Stimulated activated CD8-positive, alpha-beta memory T cell treated with anti-CD3 and anti-CD28 coated beads, Interleukin-15, amount 100 ng/mL, for 48 hours (primary cell): ENCODE measurements at places on chromosomes 11 and 22.
A peak's percentile ranks its signal among the peaks of the same experiment; 100 is the strongest.

DNA sequence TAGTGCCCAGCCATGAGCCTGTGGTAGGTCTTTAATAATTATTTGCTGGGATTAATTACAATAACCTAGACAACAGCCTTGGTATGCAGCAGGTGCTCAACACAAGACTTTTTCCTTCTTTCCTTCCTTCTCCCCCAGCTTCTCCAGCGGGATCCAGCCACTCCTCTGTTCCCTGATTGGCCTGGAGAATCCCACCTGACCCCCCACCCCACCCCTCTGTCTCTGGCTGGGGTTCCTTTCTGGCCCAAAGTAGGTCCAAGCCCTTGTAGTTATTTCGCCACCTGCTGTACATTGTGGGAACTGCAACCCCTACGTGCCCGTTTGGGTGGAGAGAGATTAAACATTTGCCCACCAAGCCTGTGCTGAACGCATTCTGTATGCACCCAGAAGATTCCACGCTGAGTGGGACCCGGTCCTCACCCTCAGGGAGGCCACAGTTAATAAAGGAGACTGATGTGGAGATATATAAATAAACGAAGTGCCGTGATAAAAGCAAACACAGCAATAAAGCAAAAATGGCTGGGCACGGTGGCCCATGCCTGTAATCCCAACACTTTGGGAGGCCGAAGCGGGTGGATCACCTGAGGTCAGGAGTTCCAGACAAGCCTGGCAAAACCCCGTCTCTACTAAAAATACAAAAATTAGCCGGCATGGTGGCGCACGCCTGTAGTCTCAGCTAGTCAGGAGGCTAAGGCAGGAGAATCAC, 32.1 kb upstream of the DGKZ start:
- DNase-seq: peak; percentile 42

GRCh38 chr11:79342686-79343085, 98.1 kb downstream of the TENM4 start:
- no peak for DNase-seq

GRCh38 chr22:36318442-36318841, 65.5 kb downstream of the APOL1 start:
- DNase-seq: no peak

DNA sequence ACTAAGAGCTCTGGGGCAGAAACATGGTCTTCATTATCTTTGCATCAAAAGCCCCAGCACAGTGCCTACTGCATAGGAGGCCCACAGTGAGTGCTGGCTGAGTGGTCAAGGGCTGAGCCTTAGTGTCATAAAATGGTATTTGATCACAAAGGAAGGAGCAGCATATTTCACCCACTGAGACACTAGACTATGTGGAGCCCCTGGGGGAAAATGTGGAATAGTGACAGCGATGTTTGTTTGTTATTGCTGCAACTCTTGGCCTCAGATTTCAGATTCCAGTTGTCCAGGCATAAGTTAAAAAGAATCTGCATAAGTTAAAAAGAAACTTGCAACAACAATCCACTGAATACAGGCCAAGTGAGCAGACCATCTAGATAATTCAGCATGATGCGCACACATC, 7.0 kb downstream of the KIRREL3 start:
- no peak for DNase-seq

GRCh38 chr11:123235117-123235655, 40.1 kb upstream of the CLMP start:
- DNase-seq: no peak

DNA sequence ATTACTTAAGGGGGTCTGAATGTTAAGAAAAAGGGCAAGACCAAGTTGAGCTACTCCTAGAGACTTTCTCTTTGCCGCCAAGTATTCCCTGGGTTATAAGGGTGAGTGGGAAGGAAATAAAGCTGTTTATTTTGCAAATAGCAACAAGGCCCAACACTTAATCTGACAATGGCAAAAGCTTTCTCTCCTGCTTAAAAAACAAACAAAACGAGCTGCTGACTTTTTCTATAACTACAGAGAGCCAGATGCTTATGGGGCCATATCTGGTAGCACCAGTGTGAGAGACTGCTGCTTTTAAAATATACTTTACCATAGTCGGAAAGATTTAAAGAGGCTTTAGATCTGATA, 2.3 kb upstream of the KDM2A start:
- no peak for DNase-seq
